ENCODE measurements at places on chromosomes 16 and 17.

- no peak for DNase-seq
Observed at GRCh38 chr16:89422527-89422904, 67.8 kb downstream of the ANKRD11 start.

DNA sequence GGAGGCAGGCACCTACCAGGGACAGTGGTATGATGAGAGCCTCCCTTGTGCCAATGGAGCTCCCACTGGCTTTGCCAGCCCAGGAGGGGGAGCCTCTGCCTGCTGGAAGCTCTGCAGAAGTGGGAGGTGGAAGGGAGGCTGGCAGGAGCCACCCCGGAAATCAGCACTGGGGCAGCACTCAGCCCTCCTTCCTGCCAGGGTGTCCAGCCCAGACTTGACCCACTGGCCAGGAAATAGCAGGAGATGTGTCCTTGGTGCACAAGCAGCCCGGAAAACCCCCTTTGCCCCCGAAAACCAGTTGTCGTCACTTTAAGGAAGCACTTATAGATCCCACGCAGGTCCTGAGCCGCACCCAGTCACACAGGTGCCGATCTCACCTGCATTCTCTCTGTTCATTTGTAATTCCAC, 49.3 kb upstream of the CACNG4 start:
- no peak for DNase-seq

- no peak for DNase-seq
Observed at GRCh38 chr16:85527042-85527766, 85.9 kb upstream of the GSE1 start.

DNA sequence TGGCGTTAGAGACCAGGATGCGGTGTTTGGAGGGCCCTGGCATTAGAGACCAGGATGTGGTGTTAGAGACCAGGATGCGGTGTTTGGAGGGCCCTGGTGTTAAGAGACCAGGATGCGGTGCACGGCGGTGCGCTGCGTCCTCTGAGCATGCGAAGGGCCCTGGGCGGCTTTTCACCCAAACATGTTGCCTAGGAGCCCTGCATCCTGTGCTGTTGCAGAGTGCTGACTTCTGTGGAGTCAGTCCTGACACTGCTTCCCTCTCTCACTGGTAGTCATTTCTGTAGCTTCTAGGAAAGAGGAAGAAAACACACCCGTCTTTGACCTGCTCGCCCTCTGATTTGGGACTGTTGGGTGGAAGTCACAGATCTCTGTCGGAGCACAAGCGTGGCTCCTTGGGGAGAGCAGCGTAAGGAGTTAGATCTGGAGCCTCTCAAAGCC, 141.2 kb downstream of the LAT start:
- no peak for DNase-seq

DNA sequence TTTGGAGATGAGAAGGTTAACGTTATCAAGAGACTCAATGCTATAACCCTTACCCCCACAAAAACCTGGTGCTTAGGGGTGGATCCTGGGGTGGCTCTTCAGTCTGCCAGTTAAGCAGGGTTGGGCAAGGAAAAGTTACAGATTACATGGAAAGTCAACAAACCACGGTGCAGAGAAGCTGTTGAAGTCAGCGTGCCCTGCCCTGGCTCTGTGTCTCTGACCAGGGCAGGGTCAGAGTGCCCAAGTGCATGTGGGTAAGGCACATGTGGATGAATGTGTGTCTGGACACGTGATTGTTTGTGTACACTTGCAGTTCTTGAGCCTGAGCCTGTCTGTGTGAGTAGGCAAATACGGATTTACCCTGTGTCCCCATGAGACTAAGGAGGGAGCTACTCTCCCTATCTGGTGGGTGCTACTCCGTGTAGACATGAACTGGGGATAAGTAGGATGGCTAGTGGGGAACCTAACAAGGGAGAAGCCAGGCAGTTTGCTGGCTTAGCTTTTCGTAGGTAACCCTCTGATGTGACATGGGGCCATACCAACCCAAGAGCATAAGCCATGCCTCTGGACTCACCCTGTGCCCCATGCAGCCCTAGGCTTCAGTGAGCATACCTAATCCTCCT, 5.5 kb downstream of the IGFBP4 start:
- DNase-seq, result no peak

GRCh38 chr17:54813896-54814295, 86.8 kb upstream of the TOM1L1 start:
- no peak for DNase-seq

DNA sequence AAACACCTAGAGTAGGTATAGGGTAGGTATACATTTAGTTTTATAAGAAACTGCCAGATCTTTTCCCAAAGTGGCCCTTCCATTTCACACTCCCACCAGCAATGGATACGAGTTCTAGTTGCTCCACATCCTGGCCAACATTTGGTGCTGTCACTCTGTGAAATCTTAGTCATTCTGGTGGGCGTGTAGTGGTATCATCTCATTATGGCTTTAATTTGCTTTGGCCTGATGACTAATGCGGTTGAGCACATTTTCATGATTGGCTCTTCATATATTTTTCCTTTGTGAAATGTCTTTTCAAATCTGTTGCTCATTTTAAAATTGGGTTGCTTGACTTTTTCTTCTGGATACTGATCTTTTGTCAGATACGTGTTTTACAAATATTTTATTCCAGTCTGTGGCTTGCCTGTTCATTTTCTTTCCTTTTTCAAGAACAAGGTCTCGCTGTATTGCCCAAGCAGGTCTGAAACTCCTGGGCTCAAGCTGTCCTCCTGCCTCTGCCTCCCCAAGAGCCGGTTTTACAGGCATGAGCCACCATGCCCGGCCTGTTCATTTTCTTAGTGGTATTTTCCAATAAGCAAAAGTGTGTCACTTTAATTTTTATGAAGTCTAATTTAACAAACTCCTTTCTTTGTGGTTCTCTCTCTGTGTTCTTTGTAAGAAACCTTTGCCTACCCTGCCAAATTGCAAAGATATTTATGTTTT, 192.4 kb downstream of the SEC14L1 start:
- no peak for DNase-seq

Data from D721Med (cell line).